Astrocyte of the cerebellum (primary cell): ENCODE measurements at places on chromosomes 1 and 21.
A peak's percentile ranks its signal among the peaks of the same experiment; 100 is the strongest.

GRCh38 chr21:46455575-46456385, 2.9 kb upstream of the DIP2A start:
- DNase-seq = peak; percentile 39

- DNase-seq = no peak
These were observed 132.9 kb upstream of the DPYD start for GRCh38 chr1:98053471-98054366.

GRCh38 chr21:35405981-35406380, 356.9 kb upstream of the RUNX1 start:
- DNase-seq = no peak

- peak; percentile 68 for DNase-seq
These were observed 339.5 kb upstream of the C1orf87 start for GRCh38 chr1:60413091-60413490.

DNA sequence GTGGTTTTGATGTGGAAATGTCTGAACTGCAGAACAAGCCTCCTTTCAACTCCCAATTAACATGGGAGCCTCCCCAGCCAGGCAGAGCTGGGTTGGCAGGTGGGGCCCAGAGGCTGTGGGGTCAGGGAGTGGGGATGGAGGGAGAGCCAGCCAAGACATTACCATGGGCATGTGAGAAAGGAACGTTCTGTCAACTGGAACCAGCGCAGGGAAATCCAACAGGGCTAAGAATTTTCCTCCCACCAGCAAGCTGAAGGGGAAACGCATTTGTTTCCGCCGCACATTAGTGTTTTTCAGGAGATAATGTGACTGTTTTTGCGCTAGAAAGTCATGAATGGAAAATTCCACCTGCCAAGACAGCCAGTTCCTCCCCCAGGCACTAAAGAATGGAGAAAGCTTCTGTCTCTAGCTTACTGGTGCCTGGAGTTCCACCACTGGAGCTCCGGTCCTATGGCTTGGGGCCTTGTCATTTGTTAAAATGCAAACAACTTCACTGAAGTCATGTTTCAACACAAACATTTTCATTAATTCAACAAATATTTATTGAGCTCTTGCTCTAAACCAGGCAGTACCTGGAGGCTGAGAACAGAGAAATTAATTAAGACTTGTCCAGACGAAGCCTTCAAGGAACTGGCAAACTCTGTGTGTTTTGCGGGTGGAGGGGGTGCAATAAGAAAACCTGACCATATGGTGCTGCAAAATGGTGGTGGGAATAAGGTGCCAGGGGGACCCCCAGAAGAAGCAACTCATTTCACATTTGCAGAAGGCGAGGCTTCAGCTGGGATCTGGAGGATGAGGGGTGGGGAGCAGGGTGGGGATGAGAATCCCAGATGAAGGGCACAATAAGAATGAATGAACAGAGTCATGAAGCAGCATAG, 305.1 kb downstream of the MATN1 start:
- no peak for DNase-seq

DNA sequence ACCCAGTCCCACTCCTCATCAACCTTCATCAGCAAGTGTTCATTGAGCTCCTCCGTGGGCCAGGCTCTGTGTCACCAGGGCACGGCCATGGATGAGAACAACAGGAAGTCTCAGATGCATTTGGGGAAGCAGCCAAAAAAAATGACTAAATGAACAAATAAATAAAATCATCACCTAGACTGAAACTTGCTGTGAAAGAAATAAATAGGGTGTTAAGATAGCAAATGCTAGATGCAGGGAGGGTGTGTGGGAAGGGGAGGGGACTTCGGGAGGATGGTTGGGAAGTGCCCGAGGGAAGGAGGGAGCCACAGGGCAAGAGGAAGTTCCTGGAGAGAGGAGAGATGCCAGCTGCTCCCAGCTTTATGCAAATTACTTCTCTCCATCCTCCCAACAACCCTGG, 696.7 kb downstream of the PTPRU start:
- no peak for DNase-seq

- DNase-seq = no peak
These were observed 3.2 kb upstream of the UBASH3A start for GRCh38 chr21:42400525-42400924.

DNA sequence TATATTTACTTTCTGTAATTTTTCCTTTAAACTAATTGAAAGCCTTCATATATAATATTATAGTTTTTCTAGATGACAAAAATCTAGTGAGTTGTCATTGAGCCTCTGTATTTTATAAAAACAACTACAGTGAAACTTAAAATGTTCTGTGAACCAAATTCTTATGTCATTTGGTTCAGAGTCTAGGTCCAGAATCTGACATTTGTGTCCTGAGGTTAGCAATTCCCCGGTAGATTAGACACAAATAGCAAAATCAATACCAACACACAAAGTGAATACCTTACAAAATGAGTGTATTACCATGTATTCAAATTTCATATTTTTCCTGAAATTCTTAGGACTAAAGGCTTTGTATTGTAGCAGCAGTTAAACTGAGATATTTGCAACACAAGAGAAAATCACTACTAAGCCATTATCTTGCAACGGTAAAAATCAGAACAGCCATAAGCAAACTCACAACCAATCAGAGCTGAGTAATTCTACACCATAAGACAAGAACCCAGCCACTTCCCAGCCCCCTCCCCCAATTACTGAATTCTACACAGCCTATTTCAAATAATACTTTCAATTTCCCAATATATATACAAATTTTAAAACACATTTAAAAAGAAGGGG, 573.5 kb downstream of the SMYD3 start:
- no peak for DNase-seq

DNA sequence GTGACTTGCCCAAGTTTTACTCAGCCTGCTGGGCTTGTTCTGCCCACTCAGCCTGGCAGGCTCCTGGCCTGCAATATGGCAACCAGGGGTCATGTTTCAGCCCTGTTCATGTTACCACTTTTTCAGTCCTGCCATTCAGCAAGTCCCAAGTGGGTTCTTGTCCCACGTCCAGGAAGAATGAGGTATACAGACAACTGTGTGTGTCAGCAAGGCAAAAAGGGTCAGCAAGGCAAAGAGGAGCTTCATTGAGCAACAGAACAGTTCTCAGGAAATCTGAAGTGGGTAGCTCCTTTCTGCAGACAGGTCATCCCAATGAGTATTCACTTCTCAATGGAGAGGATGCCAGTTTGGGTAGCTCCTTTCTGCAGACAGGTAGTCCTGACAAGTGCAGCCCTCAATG, 1233.3 kb upstream of the B3GALT2 start:
- DNase-seq = no peak

DNA sequence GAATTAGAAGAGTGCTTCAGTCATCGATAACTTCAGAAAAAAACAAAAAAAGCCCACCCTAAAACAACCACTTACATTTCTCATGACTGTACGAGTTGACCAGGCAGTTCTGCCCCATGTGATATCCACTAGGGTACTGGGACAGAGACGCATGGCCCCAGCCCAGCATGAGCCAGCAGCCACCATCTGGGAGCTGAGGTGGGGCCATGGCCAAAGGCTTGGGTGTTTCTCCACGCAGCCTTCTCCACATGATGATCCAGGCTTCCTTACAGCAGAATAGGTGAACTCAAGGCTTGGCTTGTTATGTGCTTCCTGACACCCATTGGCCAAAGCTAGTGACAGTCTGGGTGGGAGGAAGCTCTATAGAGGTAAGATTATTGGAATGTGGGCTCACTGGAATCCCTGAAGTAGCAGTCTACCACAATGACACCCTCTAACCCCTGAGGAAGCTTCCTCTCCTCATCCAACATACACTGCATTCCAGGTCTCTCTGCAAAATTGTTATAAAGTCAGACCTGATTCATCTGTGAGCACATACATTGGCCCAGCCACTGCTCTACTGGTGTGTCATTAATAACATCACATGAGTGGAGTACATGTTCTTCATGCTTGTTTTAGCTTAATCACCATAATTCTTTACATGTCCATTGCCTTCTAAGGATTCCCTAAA, 66.3 kb upstream of the NTPCR start:
- DNase-seq = no peak

DNA sequence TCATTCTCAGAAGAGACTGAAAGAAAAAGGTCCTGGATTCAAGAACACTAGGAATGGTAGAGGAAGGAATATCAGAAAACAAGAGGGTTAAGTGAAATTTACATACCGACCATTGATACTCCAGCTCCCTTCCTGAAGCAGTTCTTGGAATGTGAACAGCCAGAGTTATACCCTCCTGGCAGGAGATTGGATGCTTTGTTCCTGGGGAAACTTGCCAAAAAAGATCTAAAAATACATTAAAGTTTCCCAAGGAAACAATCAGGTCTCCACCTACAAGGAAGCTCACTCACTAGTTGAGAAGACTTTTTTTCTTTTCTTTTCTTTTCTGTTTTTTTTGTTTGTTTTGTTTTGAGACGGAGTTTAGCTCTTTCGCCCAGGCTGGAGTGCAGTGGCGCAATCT, 91.1 kb downstream of the HLX start:
- no peak for DNase-seq

- DNase-seq = peak; percentile 8
These were observed 804.6 kb upstream of the CXADR start for GRCh38 chr21:16708101-16708835.

GRCh38 chr1:2322581-2323211, 68.7 kb downstream of the MORN1 start:
- peak; percentile 60 for DNase-seq

DNA sequence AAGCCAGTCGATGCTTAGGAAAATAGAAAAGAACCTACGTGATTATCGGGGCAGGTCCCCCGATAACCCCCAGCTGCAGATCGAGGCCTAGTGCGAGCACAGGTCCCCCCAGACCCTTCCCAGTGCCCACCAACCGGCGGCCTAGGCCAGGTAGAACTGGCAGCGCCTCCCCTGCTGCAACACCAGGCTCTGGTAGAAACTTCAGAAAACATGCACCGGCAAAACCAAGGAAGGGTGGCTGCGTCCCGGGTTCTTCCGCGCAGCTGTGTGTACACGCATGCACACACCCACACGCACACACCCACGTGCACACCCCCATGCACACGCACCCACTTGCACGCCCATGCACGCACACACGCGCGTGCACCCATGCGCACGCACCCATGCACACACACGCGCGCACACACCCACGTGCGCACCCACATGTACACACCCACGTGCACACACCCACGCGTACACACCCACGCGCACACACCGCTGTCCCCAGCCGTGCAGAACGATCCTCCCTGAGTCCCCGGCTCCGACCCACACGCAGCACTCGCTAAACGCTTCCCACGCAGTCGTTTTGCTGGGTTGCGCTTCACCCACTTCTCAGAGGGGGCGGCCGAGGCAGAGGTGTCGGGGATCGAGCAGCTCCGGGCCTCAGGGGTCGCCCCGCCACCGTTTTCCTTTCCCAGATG, 5.2 kb downstream of the TSPEAR start:
- DNase-seq = no peak

DNA sequence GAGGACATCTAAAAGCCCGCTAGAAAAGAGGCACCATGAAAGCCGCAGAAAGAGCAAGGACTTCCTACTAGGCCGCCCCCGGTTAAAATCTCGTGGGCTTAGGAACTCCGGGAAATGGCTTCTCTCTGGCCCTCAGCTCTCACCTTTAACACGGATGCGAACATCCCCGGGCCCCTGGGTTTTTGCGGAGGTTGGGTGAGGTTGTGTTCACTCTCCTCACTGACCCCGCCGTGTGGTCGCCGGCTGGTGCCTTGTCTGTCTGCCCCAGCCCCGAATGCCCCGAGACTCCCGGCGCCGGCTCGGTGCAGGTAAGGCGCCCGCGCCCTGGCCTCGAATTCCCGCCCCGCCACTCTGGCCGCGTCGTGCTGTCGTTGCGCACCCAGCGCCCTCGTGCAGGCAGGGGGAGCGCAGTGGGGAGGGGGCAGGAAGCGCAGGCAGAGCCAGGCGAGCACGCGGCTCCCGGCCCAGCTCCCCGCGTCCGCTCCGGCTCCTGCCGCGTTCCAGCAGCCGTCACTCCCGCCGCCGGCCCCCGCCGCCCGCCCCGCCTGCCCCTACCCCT, at the start of gene SHISAL2A:
Gene SHISAL2A (plus strand): TSS at position 437 of the 559 bp plus-strand sequence. CDS start 326 bp downstream, outside the sequence.
- no peak for DNase-seq

GRCh38 chr1:174023440-174023839, 1.3 kb upstream of the RC3H1 start:
- no peak for DNase-seq

GRCh38 chr1:15833842-15834405, 13.6 kb upstream of the SPEN start:
- DNase-seq = no peak

DNA sequence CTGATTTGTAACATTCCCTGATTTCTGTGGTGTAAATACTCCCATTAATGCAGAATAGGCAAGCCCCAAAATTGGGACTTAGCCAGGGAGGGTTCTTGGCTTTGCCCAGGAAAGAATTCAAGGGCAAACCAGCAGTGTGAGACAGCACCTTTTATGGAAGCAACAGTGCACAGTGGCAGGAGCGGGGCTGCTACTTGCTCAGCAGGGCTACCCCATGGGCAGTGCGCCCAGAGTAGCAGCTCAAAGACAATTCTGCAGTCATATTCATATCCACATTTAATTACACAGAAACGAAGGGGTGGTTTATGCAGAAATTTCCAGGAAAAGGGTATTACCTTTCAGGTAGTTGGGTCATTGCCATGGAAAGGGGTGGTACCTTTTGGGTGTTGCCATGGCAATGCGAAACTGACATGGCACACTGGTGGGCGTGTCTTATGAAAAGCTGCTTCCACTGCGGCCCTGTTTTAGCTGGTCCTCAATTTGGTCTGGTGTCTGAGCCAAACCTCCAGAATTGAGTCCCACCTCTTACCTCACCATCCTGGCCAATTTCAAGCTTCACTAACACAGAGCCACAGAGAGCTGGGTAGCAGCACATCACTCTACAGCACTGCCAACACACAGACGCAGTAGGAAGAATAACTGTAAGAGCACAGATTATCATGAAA, 35.9 kb downstream of the FHAD1 start:
- no peak for DNase-seq

DNA sequence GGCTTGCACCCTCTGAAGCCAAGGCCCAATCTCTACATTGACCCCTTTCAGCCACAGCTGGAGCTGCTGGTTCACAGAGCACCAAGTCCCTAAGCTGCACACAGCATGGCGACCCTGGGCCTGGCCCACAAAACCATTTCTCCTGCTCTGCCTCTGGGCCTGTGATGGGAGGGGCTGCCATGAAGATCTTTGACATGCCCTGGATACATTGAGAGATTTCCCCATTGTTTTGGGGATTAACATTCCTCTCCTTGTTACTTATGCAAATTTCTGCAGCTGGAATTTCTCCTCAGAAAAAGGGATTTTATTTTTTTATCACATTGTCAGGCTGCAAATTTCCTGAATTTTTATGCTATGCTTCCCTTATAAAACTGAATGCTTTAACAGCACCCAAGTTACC, 235.8 kb downstream of the COL11A1 start:
- DNase-seq = no peak

- DNase-seq = no peak
These were observed 146.4 kb downstream of the NOS1AP start for GRCh38 chr1:162215902-162216301.

GRCh38 chr21:38178653-38179470, 77.9 kb upstream of the KCNJ15 start:
- DNase-seq = no peak

GRCh38 chr21:35900539-35900938, 159.8 kb downstream of the SETD4 start:
- DNase-seq = no peak

- no peak for DNase-seq
These were observed 66.0 kb downstream of the SYDE2 start for GRCh38 chr1:85134583-85135391.
